NT2/D1 (cell line): ENCODE measurements at places on chromosomes 16 and 17.

DNA sequence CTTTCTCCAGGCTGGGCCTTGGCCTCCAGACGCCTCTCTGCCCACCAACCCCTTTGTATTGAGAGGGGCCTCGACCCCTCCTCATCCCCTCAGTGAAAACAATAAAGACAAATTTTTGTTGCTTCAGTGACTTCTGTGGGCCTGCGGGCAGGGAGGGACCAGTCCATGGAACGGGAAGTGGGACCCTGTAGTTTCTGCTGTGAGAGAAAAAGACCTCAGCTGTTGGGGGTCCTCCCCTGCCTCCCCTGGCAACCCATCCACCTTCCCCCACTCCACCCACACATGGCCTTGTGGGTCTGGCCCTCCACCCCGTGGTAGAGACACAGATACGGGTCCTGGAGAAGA, 3.5 kb downstream of the PPY start:
- DNase-seq: no peak

- no peak for DNase-seq
These were observed 26.7 kb upstream of the GNAO1 start for GRCh38 chr16:56164636-56165035.

GRCh38 chr16:77850636-77851333, 62.4 kb downstream of the VAT1L start:
- DNase-seq: no peak

DNA sequence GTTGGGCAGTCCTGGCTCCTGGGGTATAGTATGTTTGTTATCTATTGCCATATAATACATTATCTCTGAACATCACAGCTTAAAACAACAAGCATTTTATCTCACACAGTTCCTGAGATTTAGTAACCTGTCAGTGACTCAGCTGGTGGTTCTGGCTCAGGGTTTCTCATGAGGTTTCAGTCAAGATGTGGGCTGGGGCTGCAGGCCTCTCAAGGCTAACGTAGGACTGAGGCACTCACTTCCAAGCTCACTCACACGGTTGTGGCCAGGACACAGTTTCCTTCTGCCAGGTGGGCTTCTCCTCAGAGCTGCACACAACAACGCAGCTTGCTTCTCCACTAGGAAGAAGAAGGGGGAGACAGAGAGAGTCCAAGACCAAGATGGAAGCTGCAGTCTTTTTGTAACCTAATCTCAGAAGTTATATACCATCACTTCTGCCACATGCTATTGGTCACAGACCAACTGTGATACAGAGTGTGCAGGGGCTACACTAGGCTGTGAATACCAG, 10.3 kb upstream of the MED13 start:
- DNase-seq: no peak

DNA sequence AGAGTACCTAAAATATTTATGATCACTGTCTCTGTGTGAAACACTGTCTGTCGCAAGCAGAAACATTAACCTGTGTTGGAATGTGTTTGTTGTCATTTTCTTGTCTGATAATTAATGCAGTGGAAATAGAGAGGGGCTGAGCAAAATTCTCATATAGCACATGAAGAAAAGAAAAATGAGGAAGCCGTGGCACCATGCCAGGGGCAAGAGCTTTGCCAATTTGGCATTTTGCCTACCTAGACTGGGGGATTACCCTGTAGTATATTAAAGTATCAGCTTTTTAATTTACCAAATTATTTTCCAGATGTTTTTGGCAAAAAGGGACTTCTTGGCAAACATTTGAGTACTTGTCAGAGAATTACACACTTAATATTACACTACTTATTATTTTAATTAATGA, 1326.6 kb upstream of the GOT2 start:
- no peak for DNase-seq

DNA sequence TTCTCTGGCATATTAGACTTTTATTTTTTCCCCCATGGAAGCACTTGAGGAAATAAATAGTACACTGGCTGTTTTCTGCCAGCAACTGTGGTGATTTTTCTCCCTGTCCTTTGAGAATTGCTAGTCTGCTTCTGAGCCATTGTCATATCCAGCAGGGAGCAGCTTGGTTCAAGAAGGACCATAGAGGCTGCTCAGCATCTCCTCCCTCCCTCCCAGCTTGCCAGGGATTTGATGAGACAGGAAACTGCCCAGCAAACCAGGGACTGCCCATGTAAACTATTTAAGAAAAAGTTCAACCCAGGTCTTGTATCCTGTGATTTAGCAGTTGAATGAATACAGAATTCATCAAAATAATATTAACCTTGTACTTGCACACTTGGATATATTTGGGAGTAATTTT, 39.5 kb downstream of the CYB5B start:
- DNase-seq: no peak

- DNase-seq: no peak
These were observed 913 bp upstream of the NOG start for GRCh38 chr17:56592487-56593085.

- DNase-seq: no peak
These were observed 1.1 kb downstream of the ORC6 start for GRCh38 chr16:46690281-46691178.

GRCh38 chr16:89323120-89323960, 105.8 kb downstream of the ZNF778 start:
- DNase-seq: no peak

GRCh38 chr16:13885700-13886099, 34.3 kb upstream of the ERCC4 start:
- DNase-seq: no peak

- DNase-seq: no peak
These were observed 1.3 kb upstream of the CPSF4L start for GRCh38 chr17:73262676-73263642.

DNA sequence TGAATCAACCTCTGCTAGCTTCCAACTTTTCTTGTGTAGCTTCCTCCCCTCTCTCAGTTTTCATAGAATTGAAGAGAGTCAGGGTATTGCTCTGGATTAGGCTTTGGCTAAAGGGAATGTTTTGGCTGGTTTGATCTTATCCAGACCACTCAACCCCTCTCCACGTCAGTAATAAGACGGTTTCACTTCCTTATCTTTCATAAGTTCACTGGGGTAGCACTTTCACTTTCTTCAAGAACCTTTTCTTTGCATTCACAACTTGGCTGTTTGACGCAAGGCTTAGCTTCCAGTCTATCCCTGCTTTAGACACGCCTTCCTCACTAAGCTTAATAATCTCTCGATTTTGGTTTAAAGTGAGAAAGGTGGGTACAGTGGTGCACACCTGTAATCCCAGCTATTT, 29.7 kb upstream of the OR1A2 start:
- DNase-seq: no peak

DNA sequence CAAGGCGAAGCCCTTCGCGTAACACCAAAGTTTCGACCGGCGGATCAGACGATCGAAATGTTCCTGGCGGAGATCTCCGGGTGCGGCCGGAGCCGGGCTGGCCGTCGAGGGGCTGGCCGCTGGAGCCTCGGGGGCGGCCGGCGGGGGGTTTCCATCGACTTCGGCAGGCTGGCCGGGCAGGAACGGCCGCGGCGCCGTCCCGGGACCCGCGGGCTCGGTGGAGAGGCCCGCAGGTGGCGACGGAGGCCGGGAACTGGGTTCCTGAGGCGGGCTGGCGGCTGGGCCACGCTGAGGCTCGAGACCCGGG, 1.1 kb downstream of the EPOP start:
- DNase-seq: no peak

DNA sequence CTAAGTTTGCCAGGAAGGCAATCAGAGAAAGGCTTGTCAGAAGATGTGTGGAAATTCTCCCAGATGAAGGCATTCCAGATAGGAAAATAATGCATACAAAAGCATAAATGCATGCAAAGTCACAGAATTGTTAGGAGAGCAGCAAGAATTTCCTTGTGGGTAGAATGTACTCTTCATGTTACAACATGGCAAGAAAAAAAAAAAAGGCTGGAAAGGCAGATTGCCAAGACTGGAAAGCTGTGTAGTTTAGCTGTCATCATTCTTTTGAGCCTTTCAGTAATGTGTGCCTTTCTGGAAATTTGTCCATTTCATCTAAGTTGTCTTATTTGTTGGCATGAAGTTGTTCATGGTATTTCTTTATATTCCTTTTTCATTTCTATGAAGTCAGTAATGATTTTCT, 71.0 kb upstream of the EFCAB3 start:
- no peak for DNase-seq

DNA sequence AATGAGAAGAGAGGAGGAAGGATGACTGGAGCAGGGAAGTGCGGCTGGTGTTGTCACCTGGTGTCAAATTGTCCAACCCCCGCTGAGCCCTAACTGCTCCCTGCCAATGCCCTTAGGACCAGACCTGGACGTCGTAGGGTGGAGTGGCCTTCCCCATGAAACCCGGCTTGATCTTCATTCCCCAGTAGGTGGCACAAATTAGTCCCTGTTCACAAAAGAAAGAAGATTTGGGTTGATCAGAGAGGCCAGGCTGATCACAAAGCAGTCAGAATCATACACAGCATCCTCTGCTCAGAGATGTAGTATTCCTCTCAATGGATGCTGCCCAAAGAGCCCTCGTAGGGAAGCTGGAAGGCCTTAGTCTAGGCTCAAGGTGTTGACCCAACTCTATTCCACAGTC, 60.2 kb downstream of the ACSM1 start:
- DNase-seq: no peak

GRCh38 chr17:14227052-14227451, 9.6 kb downstream of the CDRT15 start:
- no peak for DNase-seq

DNA sequence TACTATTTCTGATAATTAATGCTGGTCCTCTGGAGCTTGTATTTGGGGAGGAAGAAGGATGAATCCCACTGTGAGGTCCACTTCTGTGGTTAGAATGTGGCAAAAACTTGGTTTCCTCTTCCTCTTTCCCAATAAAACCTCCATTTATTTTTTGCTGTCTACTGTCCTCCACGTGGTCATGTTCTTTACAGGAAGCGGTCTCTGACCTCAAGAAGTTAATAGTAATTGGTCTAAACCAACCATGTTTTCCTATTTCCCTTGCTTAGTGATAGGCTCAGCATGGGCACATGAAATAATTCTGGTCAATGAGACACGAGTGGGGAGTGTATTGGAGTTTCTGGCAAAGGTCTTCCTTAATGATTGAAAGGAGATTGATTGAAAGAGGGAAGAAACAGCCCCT, 33.9 kb downstream of the CHP2 start:
- DNase-seq: no peak
